ENCODE measurements at places on chromosomes 3 and 15.

- no peak for DNase-seq
These were observed 785.3 kb downstream of the ROBO2 start for GRCh38 chr3:77825001-77825827.

DNA sequence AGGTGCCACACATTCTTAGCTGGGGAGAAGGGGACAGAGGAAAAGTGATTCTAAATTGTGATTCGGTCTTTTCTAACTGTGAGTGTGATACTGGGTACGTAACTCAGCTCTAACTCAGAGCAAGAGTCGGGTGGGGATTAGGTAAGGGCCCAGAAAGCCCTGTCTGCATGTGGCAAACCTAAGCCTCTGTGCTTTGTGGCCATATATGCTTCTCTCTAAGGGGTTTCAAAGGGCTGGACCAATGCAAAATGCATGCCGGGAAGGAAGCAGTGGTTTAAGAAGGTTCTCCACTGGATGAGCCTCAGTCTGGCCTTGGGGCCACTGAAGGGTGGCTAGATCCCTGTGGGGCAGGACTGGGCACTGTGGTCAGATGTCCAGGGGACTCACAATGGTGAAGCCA, 275.8 kb downstream of the PLCL2 start:
- DNase-seq = no peak

- DNase-seq = no peak
These were observed 397.9 kb downstream of the EPHB1 start for GRCh38 chr3:135192929-135193328.

- DNase-seq = no peak
These were observed 24.7 kb upstream of the DYNC1LI1 start for GRCh38 chr3:32595323-32595722.

DNA sequence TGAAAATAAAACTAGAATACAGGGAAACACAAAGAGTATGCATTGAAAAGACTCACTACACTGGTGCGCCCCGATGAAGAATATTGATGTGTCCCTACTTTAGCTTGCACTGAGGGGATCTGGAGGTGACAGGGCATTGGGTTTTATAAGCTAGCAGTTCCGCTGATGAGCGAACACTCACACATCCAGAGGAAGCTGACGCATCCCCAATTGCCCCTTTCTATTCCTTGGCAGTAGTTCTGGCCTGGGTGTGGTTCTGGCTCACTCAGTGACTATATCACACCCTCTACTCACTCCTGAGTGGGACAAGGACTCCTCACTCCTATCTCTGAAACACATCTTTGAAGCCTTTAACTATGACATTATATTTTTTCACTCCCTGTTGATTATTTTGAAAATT, 71.0 kb downstream of the B3GNT5 start:
- no peak for DNase-seq

GRCh38 chr15:51879555-51879954, 50.1 kb downstream of the TMOD3 start:
- no peak for DNase-seq

DNA sequence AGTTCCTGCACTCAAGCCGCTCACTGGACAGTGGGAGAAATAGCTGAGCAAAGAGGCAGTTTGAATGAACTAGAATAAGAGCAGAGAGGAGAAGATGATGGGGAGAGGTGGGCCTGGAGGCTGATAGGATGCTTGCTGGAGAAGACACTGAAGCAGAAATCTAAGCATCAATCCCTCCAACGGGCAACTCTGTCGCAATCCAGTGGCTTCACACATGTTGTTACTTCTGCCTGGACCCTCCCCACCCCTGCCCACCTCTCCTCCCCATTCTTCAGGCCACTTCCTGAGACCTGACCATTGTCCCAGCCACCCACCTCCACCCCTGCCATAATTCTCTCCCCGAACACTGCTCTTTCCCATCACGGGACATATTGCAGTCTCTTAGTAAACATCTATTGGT, 76.0 kb downstream of the SRGAP3 start:
- no peak for DNase-seq

DNA sequence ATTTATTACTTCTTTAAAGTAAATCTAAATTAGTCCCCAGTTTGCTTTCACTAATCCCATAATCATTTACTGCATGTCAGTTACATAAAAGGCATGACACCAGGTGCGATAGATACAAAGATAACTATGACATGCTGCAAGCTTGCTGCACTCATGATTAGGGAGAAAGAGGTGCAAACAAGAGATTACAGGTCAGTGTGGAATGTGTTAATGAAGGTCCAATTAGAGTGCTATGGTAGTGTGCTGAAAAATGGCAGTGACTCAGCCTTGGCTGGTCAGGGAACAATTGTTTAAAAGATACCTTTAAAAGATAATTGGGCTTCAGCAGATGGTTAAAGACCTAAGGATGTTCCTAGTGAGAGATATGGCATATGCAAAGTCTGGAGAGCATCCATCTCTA, 352.6 kb upstream of the TGFBR2 start:
- no peak for DNase-seq

- no peak for DNase-seq
These were observed 14.5 kb downstream of the GOLIM4 start for GRCh38 chr3:168081171-168081771.

Measured in activated T-cell treated with anti-CD3 and anti-CD28 coated beads, Interleukin-2, amount 50 U/mL, for 48 hours (primary cell).